Non-pigmented ciliary epithelial cell (primary cell): ENCODE measurements at places on chromosomes 1 and 21.

DNA sequence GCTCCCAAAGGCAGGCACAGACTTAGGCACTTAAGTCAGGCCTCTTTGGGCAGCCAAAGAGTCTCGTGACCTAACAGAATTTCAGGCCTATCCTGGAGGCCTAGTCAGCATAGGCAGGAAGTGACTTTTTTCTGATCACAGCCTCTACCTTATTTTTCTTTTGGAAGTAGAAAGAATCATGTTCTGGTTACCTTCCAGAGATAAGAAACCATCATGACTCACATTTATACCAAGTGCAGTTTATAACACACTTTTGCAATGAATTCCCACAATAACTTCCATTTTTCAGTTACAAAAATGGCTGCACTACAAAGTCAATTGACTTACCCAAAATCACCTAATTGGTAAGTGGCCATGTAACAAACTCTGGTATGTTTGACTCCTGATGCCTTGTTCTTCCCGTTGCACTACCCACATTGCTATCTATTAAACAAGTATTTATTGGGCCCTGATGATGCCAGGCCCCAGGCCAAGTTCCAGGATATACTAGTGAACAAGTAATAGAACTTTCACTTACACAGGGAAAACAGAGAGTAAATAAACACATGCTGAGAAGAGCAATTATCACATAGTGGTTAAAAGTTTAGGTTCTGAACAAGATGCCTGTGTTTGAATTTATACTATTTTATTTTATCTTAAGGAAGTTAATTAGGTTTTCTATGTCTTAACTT is 74.3 kb downstream of the SH3GLB1 start:
- no peak for DNase-seq

DNA sequence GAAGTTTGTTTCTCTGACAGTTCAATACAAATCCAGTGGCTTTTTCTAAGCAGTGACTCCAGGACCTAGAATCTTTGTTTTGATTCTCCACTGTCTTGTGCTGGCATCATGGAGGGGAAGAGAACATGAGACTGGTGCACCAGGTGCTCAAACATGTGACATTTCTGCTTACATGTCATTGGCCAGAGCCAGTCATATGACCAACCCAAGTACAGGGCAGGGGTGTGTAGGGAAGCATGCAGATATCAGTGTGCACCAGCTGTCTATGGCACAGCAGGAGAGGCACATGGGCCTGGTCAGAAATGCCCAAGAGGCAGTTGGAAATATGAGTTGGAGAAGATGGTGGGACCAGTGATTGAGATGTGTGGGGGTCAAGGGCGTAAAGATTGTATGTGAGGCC is 297.0 kb downstream of the HHAT start:
- no peak for DNase-seq

DNA sequence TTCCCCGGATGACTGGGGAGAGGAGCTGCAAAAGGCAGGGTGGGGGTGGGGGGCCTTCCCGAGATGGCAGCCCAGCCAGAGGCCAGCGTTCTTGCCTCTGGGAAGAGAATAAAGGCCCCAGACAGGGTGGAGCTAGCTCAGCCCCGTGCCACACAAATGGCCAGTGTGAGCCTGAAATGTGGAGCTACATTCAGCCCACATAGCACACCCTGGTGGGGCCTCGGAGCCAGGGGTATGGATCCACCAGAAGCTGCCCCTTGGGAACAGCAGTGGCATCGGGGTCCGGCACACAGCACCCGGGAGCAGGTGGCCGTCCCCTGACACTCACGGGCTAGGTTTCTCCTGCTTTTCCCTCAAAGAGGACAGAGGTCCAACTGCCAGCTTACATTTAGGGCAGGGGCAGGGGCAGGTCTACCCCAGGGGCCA is 93.9 kb downstream of the PDE9A start:
- DNase-seq = no peak

DNA sequence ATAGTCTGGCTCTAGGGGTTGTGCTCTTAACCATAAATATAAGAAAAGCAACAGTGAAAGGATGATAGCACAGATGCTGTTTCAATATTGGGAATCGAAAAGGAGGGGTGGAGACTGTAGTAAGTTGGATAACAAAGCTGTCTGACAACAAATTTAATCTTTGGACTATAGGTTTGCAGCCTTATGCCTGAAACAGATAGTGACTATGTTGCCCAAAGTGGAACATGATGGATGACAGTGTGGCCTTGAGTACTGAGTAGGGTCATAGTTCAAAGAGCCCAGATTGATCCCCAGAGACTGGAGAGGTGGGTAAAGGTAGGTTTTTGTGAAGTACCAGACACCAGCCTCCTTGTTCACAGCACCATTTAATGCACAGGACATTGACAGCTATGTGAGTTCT is 144.0 kb upstream of the PALMD start:
- no peak for DNase-seq

DNA sequence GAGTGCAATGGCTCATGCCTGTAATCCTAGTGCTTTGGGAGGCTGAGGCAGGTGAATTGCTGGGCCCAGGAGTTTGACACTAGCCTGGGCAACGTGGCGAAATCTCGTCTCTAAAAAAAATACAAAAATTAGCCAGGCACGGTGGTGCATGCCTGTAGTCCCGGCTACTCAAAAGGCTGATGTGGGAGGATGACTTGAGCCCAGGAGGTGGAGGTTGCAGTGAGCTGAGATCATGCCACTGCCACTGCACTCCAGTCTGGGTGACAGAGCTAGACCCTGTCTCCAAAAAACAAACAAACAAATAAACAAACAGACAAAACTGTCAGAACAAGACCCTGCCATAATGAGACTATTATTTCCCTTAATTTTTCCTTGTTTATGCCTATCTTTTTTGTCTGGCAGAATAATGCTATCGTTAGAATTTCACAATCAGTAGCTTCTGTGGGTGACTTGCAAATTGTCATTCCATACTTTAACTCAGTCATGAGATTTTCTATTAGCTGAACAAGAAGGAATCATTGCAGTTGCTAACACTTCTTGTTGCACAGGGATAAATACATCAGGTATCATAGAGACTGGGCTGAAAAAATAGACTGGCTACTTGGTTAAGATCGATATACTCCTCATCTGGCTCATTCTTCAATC is 7.5 kb upstream of the THEM4 start:
- DNase-seq = no peak

GRCh38 chr1:205484985-205485967 is 19.2 kb upstream of the CDK18 start:
- no peak for DNase-seq

DNA sequence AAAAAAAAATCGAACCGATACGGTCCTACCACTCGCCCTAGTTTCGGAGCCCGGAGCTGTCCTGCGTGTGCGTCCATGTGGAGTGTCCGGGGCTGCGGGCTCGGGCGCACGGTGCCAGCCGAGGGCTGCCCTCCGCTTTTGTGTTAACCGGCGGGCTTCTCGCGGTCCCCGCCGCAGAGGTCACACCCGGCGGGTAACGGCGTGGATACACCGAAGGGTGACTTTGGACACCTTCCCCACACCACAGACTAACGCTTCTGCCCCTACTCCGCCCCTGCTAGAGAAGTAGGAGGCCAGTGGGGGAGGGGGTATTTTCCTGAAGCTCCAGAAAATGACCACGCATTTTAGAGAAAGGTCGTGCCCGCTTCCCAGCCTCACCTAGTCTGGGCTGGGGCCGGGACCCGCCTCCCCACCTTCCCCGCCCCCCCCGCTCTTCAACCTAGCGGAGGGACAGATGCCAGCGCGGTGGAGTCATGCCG is 609 bp upstream of the ATF3 start:
- no peak for DNase-seq

GRCh38 chr1:3453203-3453761 is 1.2 kb upstream of the ARHGEF16 start:
- DNase-seq = no peak

- DNase-seq = peak; percentile 1
These were observed 146.8 kb downstream of the PAPPA2 start for GRCh38 chr1:176609556-176610408.

GRCh38 chr1:9858293-9859035 is 34.7 kb upstream of the CLSTN1 start:
- DNase-seq = no peak

GRCh38 chr1:245871191-245871590 is 635.9 kb downstream of the SMYD3 start:
- DNase-seq = no peak
